ENCODE measurements at places on chromosomes 13 and 19. TPM values are rescaled to one million over a fixed set of nuclear protein-coding genes. Genes with fewer than 3 reads are reported as not detected.

Gene WDR88
- total RNA-seq: not detected

Gene LYL1
- 8.0 TPM for total RNA-seq

Gene CAB39L
- 24.6 TPM for total RNA-seq

Gene NCAN
- not detected for total RNA-seq

Gene PROZ
- total RNA-seq: not detected

Gene AMER2
- total RNA-seq: not detected

Gene BABAM1
- 74.4 TPM for total RNA-seq

Gene IL4I1
- total RNA-seq: 0.60 TPM

Gene C19orf67
- total RNA-seq: not detected

Gene ZNF486
- 2.6 TPM for total RNA-seq

Gene TUBA3C
- not detected for total RNA-seq

Gene ZNF534
- total RNA-seq: 0.50 TPM

Gene GFY
- total RNA-seq: not detected

Gene ICAM4
- total RNA-seq: 0.59 TPM

Gene ZNF66
- 2.0 TPM for total RNA-seq

Gene F10
- total RNA-seq: 31.7 TPM

Gene SIGLEC9
- total RNA-seq: 2.9 TPM

Gene KIR2DL4
- not detected for total RNA-seq

Gene ZNF415
- total RNA-seq: 20.7 TPM

Gene INSL3
- not detected for total RNA-seq

Gene ZNF888
- total RNA-seq: 1.9 TPM

Gene GIPR
- 8.5 TPM for total RNA-seq

Gene LNX2
- total RNA-seq: 11.2 TPM

Gene ZNF491
- total RNA-seq: 3.1 TPM

Gene DCT
- 0.24 TPM for total RNA-seq

Gene SEMA6B
- 6.8 TPM for total RNA-seq

Gene CACNG6
- not detected for total RNA-seq

Gene COX7A1
- total RNA-seq: 1,730 TPM

Gene CGB8
- not detected for total RNA-seq

Gene SIGLEC11
- total RNA-seq: 0.64 TPM

Gene NDUFA13
- 837 TPM for total RNA-seq

Gene FGF9
- 13.0 TPM for total RNA-seq

Gene ZNF132
- total RNA-seq: 7.5 TPM

Gene SULT2B1
- not detected for total RNA-seq

Gene REEP6
- total RNA-seq: 1.8 TPM

Gene UHRF1
- total RNA-seq: 0.91 TPM

Gene RETN
- total RNA-seq: 0.49 TPM

Gene ZSCAN22
- 1.9 TPM for total RNA-seq

Gene CEACAM19
- total RNA-seq: 2.5 TPM

Gene NUP58
- 33.5 TPM for total RNA-seq

Gene ZNF536
- 2.5 TPM for total RNA-seq

Gene ZNF554
- total RNA-seq: 6.5 TPM

Gene HIPK4
- total RNA-seq: 0.11 TPM

Gene ADAT3
- 2.7 TPM for total RNA-seq

Gene SULT2A1
- not detected for total RNA-seq

Gene FCAR
- not detected for total RNA-seq

Gene CHAMP1
- total RNA-seq: 12.8 TPM

Gene CD37
- total RNA-seq: 7.5 TPM

Gene CDX2
- not detected for total RNA-seq

Gene RPL18
- 773 TPM for total RNA-seq

Gene ZNF229
- total RNA-seq: 7.0 TPM

Gene PCDH20
- 45.3 TPM for total RNA-seq

Gene GPR183
- total RNA-seq: 17.1 TPM

Gene HRC
- total RNA-seq: 548 TPM

All from right cardiac atrium (tissue), 5 donors.